Right atrium auricular region (tissue), 2 donors: ENCODE measurements at places on chromosomes 1 and 21. TPM values are rescaled to one million over a fixed set of nuclear protein-coding genes. Genes with fewer than 3 reads are reported as not detected.

DNA sequence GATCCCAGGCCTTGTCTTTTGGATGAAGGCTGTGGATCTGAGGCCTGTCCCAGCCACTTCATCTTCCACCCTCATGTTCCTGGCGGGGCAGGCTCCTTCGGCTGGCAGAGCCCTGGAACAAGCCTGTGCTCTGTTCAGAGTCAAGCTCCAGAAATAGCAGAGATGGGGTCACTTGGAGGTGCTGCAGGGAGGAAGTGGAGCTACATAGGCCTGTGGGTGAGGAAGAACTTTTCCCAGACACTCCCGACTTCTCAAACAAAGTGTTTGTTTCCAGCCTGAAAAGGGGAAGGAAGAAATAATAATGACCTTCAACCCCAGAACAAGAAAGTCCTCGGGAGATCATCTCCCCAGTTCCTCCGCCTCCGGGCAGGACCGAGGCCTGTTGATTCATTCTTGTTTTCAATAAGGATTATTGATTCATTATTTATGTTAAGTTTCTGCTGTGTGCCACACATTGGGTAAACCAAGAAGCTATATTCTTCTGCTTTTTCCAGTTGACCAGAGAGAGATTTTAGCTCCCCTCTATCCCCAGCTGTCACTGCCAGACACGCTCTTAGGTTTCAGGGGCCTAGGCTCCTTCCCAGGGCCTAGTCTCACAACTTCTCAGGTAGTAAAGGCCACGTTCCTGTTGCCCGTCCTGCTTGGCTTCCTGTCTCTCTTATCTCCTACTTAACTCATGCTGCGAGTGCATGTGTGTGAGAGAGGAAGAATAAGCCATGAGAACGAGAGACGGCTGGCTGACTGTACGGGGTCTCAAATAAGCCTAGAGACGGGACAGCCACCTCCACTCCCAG, 16.9 kb downstream of the IKBKE start:
- DNase-seq: no peak

DNA sequence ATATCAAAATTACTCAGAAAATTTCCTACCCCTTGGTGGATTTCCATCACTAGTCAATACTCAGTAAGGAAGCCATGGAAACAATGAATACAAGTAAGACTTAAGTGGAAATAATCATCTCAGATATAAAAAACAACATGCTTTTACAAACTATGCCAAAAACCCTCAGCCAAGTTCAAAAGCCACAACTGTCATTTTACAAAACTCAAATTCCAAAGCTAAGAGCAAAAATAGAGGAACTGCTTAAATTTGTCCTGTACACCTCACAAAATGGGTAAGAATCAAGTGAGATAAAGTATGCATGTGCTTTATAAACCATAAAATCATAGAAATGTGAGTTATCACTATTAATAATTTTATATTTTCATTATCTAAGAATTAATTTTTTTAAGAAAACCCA, 9.6 kb downstream of the TMCO1 start:
- DNase-seq: no peak

DNA sequence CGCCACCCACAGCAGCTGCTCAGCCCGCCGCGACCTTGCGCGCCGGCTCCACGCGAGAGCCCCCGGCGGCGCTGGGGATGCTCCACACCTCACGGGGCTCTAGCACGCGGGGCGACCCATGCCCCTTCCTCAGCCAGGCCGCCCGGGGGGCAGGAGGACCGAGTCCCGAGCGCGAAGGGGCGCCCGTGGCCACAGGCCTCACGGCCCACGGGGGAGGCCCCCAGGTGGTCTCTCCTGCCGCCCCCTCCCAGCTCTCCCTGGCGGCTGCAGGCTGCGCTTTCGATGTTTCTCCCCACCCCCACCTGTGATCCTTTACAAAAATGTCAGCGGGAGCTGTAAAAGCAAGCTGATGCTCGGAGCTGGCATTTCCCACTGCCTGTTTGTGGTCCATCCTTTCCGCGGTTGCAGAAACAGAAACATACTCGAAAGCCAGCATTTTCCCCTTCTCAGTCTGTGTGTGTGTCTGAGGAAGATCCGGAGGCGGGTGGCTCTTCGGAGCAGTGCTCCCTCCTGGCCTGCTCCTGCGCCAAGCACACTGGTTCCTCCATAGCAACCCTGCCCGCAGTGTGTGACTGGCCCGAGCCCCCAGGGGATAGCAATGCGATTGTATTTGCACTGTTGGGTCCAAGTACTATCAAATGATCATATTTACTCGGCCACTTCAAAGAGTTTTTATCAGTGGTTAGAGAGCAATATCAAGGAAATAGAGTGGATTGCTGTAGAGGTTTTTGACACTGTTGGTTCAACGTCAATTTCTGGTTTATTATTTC, 2.1 kb downstream of the KIF26B start:
- DNase-seq: no peak

The KCNE2 gene
- not detected for total RNA-seq

DNA sequence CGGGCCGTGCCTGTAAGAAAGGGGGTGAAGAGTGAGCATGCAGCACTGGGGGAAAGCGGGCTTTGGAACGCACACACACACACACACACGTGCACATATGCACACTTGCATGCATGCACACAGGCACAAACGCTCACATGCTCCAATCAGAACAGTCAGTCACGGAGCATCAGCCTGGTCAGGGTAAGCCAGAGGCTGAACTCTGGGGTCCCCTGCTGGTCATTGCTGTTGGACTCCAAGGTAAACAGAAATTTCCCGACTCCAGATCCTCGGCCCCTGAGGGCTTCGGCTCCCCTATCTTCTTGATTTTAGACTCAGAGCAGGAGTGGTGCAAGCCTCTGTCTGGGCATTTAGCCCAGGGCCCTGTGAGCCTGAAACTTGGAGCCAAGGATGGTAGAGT, 54.2 kb downstream of the SYT2 start:
- DNase-seq: no peak

GRCh38 chr1:29453502-29454240, 217.3 kb downstream of the PTPRU start:
- no peak for DNase-seq

DNA sequence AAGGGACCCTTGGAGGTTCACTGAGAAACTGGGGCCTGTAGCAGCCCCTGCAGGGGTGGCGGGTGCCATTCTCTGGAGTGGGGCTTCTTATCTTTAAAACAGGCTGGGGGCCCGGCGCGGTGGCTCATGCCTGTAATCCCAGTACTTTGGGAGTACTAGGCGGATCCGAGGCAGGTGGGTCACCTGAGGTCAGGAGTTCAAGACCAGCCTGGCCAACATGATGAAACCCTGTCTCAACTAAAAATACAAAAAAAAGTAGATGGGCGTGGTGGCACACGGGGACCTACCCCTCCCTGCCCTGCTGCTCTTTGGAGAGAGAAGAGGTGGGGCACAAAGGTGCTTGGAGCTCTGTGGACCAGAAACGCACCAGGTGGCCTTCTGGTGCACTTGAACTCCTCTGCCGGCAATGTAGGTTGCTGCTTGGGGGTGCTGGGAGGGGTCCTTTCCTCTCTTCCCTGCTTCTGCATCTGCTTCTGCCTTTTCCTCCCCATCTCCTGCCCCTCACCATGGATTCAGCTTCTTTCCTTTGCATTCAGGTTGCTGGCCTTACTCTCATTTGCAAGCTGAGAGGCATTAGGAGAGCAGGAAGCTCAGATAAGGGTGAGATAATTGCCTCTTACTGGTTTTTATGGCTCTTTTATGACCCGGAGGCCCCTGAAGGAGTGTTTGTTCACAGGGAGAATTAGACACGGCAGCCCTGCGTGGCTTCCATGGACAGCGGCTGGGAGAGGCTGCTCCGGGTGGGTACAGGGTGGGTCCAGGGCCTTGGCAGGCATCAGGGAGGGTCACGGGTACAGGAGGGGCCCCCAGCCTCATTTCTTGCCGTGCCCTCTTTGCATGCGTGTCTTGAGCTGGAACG, 57.4 kb downstream of the ARHGEF10L start:
- no peak for DNase-seq

- no peak for DNase-seq
Measured at GRCh38 chr1:115538579-115538978, 103.2 kb upstream of the VANGL1 start.
